Posterior cingulate gyrus (tissue), 11 donors: ENCODE measurements at places on chromosomes 7 and 10.
A peak's percentile ranks its signal among the peaks of the same experiment; 100 is the strongest.

- no peak for DNase-seq
These were observed 69.2 kb downstream of the DNAJC1 start for GRCh38 chr10:21934307-21934706.

DNA sequence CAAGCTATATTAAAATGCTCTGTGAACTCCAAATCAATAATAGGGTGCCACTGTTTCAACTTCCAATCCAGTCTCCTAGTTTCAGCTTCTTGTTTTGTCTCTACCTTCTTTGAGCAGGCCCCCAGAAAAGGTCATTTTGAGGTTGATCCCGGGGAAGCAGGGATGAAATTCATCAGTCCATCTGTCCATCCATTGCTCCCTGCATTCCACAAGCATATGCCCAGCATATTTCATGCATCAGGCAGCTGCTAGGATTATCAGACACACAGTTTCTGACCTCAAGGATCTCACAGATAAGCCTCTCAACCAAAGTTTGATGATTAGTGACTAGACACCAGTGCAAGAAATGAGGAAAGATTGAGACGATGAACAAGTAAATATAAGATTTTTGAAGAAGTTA is 186.6 kb upstream of the PDE1C start:
- no peak for DNase-seq

DNA sequence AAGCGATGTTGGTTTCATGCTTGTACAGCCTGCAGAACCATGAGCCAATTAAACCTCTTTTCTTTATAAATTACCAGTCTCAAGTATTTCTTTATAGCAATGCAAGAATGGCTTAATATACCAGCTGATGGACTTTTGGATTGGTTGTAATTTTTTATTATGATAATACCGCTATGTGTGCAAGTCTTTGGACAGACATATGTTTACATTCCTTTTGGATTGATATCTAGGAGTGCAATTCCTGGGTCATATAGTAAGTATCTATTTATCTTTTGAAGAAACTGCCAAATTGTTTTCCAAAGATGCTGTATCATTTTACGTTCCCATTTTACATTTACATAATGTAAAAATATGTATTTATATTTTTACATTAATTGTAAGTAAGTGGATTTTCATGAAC is 81.2 kb upstream of the PIP4K2A start:
- no peak for DNase-seq

GRCh38 chr7:20199015-20199737 is 18.0 kb downstream of the MACC1 start:
- peak; percentile 77 for DNase-seq

GRCh38 chr10:68046642-68047041 is 28.4 kb downstream of the HERC4 start:
- no peak for DNase-seq

- no peak for DNase-seq
These were observed 36.2 kb upstream of the USP6NL start for GRCh38 chr10:11647676-11648075.

GRCh38 chr7:16051561-16052255 is 365.2 kb upstream of the MEOX2 start:
- DNase-seq, result no peak

- DNase-seq, result no peak
These were observed 26.3 kb downstream of the LGI1 start for GRCh38 chr10:93784059-93784458.

DNA sequence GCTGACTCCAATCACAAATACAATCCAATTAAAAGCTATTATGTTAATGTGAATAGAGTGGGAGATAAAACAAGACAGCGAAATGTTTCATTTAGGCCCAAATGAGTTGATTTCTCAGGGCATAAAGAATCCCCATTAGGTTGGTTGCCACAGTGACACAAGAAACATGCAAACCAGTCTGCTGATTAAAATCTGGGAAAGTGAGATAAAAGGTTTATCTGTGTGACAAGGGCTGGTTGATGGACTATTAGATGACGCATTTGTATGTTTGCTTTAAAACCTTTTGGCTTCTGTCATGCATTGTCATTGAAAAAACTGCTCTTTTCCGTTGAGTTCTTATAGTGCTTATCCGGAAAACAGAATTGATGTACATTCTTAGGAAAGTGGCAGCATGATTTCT is 658.2 kb downstream of the GATA3 start:
- no peak for DNase-seq

- no peak for DNase-seq
These were observed 14.2 kb upstream of the HPS1 start for GRCh38 chr10:98460837-98461499.

DNA sequence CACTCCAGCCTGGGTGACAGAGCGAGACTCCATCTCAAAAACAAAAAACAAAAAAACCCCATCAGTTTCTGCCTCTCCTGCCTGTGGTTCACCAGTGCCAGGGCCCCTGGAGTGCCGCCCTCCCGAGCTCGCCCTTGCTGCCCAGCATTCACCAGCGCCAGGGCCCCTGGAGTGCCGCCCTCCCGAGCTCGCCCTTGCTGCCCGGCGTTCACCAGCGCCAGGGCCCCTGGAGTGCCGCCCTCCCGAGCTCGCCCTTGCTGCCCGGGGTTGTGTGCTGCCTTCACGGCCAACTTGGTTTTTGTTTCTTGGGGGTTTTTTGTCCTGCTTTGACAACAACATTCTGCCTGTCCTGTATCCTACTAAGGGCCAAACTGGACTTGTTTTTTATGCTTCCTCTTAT is 13.2 kb upstream of the GET4 start:
- no peak for DNase-seq

DNA sequence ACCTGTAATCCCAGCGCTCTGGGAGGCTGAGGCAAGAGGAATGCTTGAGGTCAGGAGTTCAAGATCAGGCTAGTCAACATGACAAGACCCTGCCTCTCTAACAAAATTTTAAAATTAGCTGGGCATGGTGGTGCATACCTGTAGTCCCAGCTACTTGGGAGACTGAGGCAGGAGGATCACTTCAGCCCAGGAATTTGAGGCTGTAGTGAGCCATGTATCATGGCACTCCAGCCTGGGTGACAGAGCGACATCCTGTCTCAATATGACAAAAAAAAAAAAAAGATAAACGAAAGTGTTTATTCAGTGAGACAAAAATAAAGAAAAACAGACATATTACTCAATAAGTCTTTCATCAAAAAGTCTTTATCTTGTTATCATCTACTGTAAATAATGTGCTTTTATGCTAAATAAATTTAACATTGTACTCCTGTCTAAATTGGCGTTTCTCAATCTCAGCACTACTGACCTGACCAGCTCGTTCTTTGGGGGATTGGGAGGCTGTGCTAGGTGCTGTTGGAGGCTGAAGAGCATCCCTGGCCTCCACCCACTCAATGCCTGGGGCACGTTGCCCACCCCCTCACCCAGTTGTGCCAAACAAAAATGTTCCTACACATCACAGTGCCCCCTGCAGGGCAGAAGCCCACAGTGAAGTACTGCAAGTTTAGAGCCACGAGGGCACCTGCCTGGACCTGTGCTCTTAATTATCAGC is 57.7 kb downstream of the NCAPG2 start:
- DNase-seq, result no peak

GRCh38 chr7:140867467-140868462 is 57.0 kb downstream of the BRAF start:
- DNase-seq, result no peak

GRCh38 chr7:141986923-141987322 is 8.8 kb upstream of the MGAM start:
- DNase-seq, result no peak

DNA sequence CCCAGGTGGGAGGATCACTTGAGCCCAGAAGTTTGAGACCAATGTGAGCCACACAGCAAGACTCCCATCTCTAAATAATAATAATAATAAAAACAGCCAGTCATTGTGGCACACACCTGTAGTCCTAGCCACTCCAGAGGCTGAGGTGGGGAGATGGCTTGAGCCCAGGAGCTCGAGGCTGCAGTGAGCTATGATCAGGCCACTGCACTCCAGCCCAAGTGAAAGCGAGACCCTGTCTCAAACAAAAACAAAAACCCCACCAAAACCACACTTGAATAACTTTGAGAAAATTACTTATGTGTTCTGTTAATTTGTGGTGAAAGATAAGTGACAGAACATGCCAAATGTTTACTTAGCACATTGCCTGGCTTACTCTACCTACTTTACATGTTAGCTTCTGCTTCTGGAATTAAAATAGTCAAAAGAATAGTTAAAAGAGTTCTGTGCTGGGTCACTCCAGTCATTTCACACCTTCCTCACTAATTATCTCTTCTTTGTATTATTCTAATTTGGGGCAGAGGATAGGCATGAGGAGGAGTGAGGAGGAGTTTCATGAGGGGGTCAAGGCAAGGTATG is 9.8 kb downstream of the TMEM60 start:
- no peak for DNase-seq

GRCh38 chr7:157898802-157899505 is 562.1 kb downstream of the DNAJB6 start:
- DNase-seq, result peak; percentile 63

DNA sequence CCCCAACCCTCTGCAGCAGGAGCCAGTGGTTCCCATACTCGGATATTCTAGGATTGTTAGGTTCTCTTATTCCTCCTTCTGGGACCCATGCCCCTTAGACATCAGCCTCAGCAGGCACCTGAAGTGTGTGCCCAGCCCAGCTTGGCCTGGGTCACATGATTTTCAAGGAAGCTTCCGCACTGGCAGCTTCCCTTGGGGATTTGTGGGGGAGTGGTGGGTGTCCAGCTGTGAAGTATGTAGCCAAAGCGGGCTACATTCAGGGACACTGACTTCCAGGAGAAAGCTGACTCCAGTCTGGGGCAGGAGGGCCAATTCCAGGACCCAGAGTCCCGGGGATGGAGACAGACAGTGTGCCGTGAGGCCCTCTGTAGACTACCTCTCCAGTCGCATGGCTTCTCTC is 1.3 kb downstream of the LDB1 start:
- no peak for DNase-seq

DNA sequence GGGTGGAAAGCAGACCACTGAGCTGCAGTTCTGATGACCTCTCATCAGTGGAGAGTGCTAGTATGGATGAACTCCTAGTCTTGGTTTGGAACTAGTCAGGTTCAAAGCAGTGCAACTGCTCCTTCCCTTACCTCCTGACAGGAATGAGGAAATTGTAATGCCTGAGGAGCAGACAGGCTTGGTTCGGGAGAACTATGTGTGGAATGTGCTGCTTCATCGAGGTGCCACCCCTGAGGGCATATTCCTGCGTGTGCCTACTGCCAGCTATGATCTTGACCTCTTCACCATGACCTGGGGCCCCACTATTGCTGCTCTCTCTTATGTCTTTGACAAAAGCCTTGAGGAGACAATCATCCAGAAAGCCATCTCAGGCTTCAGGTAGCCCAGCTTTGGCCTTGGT is 27.4 kb upstream of the NFKB2 start:
- no peak for DNase-seq

DNA sequence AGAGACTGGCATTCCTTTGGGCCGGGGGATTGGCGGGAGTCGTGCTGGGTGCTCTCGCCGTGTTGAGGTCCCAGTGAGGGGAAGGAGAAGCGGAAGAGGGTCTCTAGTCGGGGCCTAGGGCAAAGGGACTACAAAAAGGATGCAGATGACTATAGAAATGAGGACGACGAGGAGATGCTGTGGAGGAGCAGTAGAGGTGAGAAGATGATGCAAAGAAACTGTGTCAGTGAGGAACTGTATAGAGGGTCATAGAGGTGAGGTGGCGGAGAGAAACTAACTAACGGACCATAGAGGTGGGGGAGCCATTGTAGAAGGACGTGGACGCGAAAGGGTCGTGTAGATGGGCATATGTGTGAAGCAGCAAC is 324 bp downstream of the TWNK start:
- no peak for DNase-seq

- DNase-seq, result no peak
These were observed 2.7 kb downstream of the IL2RA start for GRCh38 chr10:6059506-6059905.

- DNase-seq, result peak; percentile 74
These were observed 86.4 kb downstream of the MYL10 start for GRCh38 chr7:101542527-101543241.

DNA sequence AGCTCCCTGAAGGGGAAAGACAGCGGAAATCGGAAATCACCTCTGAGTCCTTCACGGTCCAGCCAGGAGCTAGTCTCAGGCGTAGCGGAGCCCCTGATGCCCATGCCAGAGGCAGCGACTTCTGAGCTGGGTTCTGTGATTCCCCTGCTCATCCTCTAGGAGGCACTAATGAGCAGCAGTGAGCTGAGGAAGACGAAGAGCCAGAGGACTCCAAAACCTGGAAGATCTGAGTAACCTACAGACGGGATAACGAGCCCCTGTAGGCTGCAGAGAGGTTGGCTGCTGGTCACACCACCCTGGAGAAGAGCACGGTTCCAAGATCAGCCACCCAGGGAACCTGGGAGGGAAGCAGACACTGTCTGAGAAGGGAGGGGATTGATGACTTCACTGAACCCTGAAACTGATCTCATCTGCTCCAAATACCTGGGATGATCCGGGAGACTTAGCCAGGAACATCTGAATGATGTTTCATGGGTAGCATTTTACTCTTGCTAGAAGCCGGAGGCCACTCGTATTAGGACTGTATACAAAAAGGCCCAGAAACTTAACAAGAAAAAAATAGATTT is 304.1 kb downstream of the PAXIP1 start:
- DNase-seq, result no peak

DNA sequence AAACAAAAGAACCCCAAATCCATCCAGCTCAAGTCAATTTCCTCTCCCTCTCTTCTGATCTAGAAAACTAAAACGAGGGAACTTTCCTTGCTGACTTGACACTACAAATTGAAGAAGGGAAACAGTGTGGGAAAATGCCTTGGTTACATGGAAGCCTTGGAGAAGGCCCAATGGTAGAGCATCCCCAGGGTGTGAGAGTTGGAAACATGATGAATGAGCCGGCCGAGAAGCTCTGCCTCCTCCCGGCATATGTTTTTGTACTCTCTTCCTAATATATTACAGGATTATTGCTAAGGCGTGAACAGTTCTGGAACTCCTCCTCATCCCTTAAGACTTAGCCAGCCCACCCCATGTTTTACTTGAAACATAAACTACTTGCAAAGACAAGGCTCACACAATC is 618.2 kb upstream of the MGMT start:
- DNase-seq, result no peak

DNA sequence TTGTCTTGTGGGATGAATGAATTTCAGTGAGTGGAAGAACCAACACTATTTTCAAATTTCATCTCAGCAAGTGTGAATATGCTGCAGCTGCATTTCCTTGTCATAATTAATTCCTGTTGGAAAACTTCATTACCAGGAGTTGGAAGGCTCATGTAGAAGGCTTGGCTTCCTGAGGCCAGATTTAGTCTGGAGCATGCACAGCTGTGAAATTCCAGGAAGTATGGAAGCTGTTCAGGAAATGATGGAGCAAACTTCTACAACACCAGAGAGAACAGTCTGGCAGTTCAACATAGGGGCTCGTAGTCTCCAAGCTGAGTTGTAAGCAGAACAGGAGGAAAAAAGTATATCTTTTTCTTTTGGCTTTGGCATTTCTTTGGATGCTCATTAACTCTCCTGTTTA is 1439.9 kb upstream of the CELF2 start:
- DNase-seq, result no peak

GRCh38 chr10:46294641-46295220 is 7.9 kb downstream of the ANTXRL start:
- peak; percentile 40 for DNase-seq

GRCh38 chr7:5452937-5453540 is 29.4 kb upstream of the TNRC18 start:
- peak; percentile 91 for DNase-seq
